ENCODE measurements at places on chromosomes 5 and 9.

DNA sequence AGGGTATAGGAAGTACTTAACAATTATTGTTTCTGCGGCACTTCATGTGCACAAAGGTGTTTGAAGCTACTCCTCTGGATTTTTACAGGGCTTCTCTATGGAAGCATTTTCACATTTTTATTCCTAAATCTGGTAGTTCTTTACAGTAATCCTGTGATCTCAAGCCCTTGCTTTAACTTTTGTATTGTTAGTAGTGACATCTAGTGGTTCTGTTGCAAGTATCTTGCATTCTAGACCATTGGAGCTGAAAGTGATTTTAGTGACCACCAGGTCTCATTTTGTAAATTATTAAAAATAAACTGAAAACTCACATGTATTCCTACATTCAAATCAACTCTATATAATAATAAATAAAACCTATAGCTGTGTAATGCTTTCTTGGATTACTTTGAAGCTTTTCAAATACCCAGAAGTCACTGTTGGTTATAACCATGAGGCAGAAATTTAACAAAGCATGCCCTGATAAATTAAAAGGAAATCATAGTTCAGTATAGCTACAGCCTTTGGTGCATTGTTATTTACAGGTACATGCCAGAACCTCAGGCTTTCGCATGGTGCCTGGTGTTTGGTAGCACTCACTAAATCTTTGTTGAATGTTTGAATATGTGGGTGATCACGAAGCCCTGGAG, 18.9 kb downstream of the RPS23 start:
- peak; percentile 20 for DNase-seq

DNA sequence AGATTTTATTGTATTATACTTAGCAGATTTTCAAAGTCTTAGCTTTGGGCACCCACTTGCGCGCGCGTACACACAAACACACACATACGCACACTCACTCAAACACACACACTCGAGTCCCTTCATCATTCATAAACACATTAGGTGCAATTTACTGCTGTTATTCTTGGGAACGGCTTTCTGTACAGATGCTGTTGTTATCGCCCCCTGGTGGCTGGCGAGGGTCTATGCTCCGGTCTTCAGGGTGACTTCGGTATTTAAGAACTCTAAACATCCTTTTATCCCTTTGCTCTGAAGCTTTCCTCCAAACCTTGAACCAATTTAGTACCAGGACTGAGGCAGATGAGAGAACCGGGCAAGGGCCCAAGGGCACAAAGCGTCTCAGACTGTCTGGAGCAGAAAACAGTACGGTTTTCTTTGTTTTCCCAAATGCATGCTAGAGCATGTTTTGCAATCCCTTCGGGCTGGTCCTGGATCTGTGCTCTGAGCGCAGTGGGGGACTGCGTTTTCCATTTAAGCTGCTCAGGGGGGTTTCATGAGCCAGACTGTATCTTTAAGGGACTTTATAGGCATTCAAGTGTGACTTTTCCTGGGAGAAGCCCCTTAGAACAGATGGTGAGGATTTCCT, 1.7 kb upstream of the SLIT3 start:
- peak; percentile 89 for DNase-seq

DNA sequence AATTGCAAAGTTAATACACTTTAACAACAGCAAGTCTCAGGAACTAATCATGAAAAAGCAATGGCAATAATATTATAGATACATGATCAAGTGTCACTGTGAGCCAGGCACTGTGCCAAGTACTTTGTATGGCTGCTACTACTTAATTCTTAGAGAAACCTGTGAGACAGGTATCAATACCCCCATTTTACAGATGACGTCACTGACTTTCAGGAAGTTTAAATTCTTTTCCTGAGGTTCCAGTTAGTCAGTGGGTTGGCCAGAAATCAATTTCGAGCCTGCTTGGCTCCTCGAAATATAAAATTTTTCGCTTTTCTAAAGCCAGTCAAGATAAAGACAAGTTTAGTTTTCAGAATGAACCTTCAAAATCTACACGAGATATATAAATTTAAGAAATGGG, 130.3 kb downstream of the SLC12A2 start:
- DNase-seq: no peak

DNA sequence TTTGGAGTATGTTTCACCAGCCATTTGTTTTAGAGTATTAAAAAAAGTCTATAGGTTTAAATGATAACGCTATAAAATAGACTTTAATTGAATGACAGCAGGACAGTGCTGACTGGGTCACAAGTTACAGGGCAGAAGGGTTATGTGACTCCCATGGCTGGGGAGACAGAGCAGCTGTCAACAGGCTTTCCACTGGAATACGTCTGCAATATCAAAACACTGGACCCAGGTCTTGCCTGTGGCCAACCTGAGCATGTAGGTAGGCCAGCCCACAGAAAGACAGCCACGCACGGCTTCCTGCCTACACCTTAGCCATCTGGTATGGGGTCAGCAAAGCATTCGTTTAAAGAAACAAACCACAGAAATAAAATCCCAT, 80.7 kb downstream of the OTULIN start:
- DNase-seq: no peak

DNA sequence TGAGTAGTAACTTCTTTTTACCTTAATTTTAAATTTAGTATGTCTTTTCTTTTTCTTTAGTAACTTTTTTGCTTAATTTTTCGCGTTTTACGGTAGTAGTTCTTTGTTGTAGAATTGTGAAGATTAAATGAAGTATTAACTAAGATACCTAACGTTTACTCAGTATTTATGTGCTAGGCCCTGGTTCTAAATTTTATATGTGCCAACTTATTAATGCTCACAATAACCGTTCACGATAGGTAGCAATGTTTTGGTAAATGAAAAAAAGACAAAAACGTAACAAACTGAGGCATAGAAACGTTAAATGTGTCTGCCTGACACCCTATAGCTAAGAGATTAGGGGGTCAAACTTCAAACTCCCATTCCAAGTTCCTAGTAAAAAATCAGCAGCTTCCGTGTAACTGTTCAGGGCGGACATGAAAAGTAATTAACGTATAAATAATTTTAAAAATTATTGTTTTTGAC, 1.2 kb downstream of the MRPS30 start:
- DNase-seq: no peak

GRCh38 chr5:32505756-32506155, 61.2 kb upstream of the ZFR start:
- peak; percentile 34 for DNase-seq

- no peak for DNase-seq
These were observed 48.4 kb downstream of the CCDC125 start for GRCh38 chr5:69284203-69284602.

GRCh38 chr5:132807163-132807838, 5.8 kb upstream of the SOWAHA start:
- no peak for DNase-seq

- no peak for DNase-seq
These were observed 23.0 kb downstream of the TMEM232 start for GRCh38 chr5:110703481-110703880.

DNA sequence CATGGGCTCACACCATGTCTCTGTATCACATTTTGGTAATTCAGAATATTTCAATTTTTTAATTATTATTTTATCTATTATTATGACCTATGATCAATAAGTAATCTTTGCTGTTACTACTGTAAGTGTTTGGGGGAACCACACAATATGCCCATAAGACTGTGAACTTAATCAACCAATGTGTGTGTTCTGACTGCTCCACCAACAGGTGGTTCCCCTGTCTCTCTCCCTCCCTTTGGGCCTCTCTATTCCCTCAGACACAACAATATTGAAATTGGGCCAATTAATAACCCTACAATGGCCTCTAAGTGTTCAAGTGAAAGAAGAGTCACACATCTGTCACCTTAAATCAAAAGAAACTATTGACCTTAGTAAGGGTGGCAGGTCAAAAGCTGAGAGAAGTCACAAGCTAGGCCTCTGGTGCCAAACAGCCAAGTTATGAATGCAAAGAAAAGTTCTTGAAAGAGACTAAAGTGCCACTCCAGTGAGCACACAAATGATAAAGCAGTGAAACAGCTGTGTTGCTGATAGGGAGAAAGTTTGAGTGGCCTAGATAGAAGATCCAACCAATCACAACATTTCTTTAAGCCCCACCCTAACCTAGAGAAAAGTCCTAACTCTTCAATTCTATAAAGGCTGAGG, 88.7 kb downstream of the DEPDC1B start:
- no peak for DNase-seq

- no peak for DNase-seq
These were observed 6.2 kb downstream of the OXCT1 start for GRCh38 chr5:41863871-41864486.

DNA sequence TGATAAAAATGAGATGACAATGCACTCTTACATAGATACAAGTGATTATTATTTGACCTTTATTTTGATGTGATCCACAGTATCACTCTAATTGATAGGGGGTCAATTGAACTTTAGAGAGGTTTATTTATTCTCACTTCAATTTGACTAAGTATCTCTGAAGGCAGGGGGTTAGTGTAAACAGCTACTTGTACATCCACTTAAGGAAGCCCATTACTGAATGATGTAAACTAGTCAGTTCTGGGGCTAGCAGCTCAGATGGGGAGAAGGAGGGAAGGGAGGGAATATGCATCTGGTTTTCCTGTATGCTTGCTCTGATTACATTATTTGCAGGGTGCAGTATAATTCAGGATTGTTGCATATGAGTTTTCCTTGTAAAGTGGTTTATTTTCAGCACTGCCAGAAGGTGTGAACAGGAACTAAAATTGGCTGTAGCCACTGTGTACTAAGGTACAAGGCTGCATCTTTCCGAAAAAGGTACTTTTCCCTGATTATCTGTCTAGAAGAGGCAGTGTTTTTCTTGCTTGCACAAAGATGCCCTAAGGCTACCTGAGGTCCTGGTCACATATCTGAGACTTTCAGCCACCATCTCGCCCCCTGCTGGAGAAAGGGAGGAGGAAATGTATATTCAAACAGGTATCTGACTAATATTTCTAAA, 51.2 kb downstream of the MRPS27 start:
- peak; percentile 41 for DNase-seq

DNA sequence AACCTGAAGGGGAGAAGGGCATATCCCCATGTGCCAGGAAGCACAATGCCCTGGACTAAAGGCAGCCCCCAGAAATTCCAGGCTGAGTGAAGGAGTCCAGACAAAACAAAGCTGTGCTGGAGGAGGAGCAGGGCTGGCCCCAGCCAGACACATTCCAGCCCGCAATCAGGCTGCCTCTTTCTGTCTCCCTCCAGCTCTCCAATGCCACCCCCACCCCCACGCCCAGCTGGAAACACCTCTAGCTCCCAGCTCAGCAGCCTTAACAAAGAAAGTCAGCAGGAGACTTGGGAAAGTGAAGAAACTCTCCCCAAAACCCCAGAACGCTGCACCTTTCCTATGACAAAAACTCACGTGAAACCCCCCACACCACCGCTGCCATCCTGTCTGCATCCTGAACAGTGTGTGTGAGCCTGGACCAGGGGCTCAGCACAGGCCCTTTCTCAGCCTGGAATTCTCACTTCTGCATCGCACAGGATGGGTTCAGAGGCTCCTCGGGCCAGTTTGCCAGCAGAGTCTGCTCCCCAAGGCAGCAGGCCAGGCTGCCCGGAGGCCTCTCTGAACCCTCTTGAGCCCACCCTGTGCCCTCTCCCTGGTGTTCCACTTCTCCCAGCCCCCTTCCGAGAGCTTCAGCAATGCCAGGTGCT, 96.2 kb upstream of the ICE1 start:
- DNase-seq: no peak

DNA sequence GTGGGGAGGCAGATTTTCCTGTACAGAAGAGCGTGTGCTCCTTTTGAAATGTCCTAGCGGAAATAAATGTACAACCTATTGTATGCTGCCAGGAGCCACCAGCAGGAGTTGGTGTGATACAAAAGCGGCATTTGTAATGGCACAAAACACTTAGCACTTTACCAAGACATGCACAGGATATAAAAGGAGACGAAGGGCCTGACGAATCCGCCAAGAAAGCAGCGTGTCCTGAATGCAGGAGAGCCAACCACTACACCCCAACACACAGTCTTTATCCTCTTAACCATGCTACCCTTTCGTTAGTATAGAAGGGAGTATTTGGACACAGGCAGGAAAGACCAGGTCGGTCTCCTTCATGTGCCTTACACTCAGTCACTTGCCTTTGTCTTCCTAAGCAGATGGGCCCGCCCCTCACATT, 218.1 kb downstream of the TRIM32 start:
- no peak for DNase-seq

DNA sequence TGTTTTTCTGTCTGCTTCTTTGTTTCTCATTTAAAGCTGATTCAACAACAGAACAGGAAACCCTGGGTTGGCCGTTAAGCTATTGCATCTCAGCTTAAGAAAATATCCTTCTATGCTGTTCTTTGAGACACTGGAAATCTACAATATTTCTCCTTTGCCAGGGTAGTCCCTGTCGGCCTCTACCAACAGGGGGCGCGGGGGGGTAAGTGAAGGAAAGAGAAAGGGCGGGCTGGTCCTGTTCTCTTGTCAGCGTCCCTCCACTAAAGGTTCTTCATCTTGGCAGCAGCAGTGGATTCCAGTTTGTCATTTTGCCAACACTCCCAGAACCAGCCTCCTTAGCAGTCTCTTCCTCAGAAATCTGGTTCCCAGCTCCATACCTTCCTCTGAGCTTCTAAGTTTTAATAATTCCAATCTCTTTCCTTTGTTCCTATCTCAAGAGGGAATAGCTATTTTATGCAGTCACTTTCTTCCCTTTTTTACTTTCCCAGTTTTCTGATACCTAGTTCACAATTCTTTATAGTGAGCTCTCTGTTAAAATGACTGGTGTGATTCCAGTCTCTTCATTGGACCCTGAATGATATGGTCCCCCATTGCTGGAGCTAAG, 222.3 kb downstream of the GLIS3 start:
- DNase-seq: peak; percentile 30

DNA sequence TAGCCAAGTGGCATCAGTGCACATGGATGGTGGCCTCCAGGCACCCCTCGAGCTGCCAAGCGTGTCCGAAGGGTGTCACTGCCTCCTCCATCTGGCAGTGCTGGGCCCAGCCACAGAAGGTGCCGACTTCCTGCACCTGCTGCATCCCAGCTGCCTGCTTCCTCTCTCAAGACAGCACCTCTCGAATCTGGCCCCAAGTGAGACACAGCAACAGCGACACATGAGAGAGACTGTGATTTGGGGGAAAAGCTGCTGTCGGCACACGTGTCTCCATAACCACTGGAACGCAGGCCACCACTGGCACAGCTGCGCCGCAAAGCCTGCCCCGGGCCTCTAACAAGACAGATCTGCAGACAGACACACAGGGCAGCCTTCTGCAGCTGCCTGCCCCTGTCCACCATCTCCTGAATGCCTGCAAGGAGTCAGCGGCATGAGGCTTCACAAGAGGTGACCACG, 8.8 kb downstream of the CLPTM1L start:
- no peak for DNase-seq

GRCh38 chr5:180642181-180642775, 7.1 kb downstream of the FLT4 start:
- DNase-seq: no peak

DNA sequence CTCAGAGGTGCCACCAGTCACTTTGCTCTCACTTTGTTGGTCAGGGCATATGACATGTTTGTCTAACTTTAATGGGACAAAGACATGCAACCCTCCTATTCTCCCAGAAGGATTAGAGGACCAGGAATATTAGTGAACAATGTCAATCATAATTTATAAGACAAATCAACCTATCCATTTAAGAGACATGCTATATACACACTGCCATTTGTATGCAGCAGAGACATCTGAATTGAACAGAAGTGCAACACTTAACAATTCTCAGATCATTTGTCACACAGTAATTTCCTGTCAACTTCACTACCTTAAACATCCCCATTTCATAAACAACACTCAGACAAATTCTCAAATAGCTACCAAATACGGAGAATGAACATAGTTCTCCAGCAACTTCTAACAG, 273.6 kb upstream of the RGMB start:
- DNase-seq: no peak

- no peak for DNase-seq
These were observed 89.0 kb downstream of the ASTN2 start for GRCh38 chr9:117325831-117326230.
